ENCODE measurements at places on chromosomes 16 and 17.

DNA sequence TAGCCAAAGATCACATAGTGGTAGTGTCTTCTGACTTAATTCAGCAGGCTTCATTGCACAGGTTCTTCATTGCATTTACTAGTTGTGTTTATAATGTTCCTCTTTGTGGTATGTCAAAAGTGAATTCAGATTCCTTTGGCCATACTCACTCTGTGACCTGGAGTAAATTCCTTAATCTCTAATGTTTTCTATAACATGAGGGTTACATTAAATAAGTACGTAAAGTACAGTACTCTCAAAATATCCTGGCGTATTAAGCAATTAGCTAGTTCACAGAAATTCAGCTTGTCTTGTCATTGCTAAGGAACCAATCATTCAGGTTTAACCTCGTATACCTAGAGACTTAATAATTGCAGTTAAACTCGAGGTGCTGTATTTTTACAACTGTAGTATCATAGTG lies 4.2 kb downstream of the RPS6KB1 start:
- no peak for DNase-seq

GRCh38 chr16:3510416-3510815 lies 9.6 kb downstream of the CLUAP1 start:
- DNase-seq, result no peak

DNA sequence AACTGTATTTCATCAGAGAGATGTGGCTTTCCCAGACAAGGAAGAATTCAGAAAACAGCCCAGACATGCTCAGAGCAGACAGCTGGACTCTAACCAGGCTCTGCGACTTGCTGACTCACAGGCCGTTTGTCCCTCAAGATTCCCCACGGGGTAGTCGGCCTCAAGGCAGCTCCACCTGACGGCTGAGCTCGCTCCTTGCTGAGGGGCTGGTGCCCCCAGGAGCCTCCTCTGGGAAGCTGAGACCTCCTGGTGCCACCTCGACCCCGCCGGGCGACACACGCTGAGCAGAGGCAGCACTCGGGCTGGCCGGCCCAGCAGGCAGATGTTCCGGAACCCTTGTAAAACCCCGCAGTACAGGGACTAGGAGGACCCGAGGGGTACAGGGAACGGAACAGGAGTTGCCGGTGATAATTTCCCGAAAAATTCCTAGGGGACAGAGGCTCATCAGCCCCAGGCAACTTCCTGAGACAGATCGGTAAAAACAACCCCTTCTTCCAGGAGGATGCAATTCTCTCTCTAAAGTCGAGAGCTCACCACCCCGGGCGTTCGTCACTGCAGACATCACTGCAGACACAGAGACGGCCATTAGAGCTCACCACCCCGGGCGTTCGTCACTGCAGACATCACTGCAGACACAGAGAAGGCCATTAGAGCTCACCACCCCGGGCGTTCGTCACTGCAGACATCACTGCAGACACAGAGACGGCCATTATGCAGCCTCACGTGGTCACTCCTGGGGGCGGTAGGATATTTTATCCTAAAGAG lies 19.9 kb downstream of the RPH3AL start:
- DNase-seq, result no peak

GRCh38 chr17:13004336-13004735 lies 13.5 kb downstream of the ELAC2 start:
- no peak for DNase-seq
